ENCODE measurements at places on chromosomes 3 and 15. TPM values are rescaled to one million over a fixed set of nuclear protein-coding genes. Genes with fewer than 3 reads are reported as not detected.

TEX55 gene
- total RNA-seq: not detected

XXYLT1 gene
- 12.9 TPM for total RNA-seq

RLBP1 gene
- total RNA-seq: not detected

GOLGA8T gene
- 2.0 TPM for total RNA-seq

SLCO2A1 gene
- total RNA-seq: 0.19 TPM

ANKDD1A gene
- total RNA-seq: 1.7 TPM

XPC gene
- total RNA-seq: 30.7 TPM

MESP2 gene
- total RNA-seq: 0.30 TPM

SLC27A2 gene
- 32.2 TPM for total RNA-seq

TOP2B gene
- 58.7 TPM for total RNA-seq

ARHGEF3 gene
- total RNA-seq: 9.0 TPM

SNX22 gene
- 0.74 TPM for total RNA-seq

CCR9 gene
- total RNA-seq: not detected

CLCN2 gene
- 5.9 TPM for total RNA-seq

COL6A6 gene
- total RNA-seq: not detected

ADAMTS17 gene
- 0.13 TPM for total RNA-seq

ATP13A5 gene
- total RNA-seq: not detected

MAP2K1 gene
- 108 TPM for total RNA-seq

FYCO1 gene
- total RNA-seq: 5.0 TPM

EPHB3 gene
- total RNA-seq: 0.77 TPM

CASR gene
- not detected for total RNA-seq

CSPG5 gene
- total RNA-seq: 1.2 TPM

FANCD2OS gene
- total RNA-seq: not detected

BSN gene
- total RNA-seq: 0.15 TPM

PAQR9 gene
- total RNA-seq: 3.1 TPM

HERC2 gene
- total RNA-seq: 49.9 TPM

KLHL40 gene
- not detected for total RNA-seq

HIGD2B gene
- not detected for total RNA-seq

TMEM207 gene
- total RNA-seq: not detected

MINAR1 gene
- 0.53 TPM for total RNA-seq

CCR1 gene
- total RNA-seq: not detected

RPL4 gene
- total RNA-seq: 4,983 TPM

IGSF10 gene
- 0.51 TPM for total RNA-seq

COL8A1 gene
- total RNA-seq: not detected

SMCO1 gene
- total RNA-seq: not detected

ATP10A gene
- 10.1 TPM for total RNA-seq

MITF gene
- total RNA-seq: 9.8 TPM

HDDC3 gene
- total RNA-seq: 30.9 TPM

HPS3 gene
- 33.7 TPM for total RNA-seq

HES1 gene
- 13.9 TPM for total RNA-seq

CFAP91 gene
- 0.34 TPM for total RNA-seq

NDN gene
- total RNA-seq: 0.10 TPM

NECTIN3 gene
- 22.3 TPM for total RNA-seq

BNC1 gene
- total RNA-seq: 1.2 TPM

SLC51B gene
- total RNA-seq: 21.2 TPM

NMNAT3 gene
- 1.6 TPM for total RNA-seq

MUC4 gene
- total RNA-seq: 0.07 TPM

HTR3E gene
- not detected for total RNA-seq

FAM107A gene
- total RNA-seq: 0.13 TPM

CEP63 gene
- 14.3 TPM for total RNA-seq

CFAP100 gene
- not detected for total RNA-seq

All from A549 treated with GW870086 at 1 μM for 4 hours (cell line).